Activated naive CD8-positive, alpha-beta T cell treated with anti-CD3 and anti-CD28 coated beads for 36 hours (primary cell): ENCODE measurements at places on chromosomes 12 and 14. TPM values are rescaled to one million over a fixed set of nuclear protein-coding genes. Genes with fewer than 3 reads are reported as not detected.
A peak's percentile ranks its signal among the peaks of the same experiment; 100 is the strongest.

GRCh38 chr12:124917841-124918621 lies 3.6 kb upstream of the UBC start:
- H3K36me3 ChIP-seq: peaks cover 31% of the 10 kb centered on the region
- H3K4me1 ChIP-seq: peaks cover 77% of the 10 kb centered on the region
- no peak for DNase-seq
- peak overlapping the region; percentile 95 for H3K27ac ChIP-seq

DNA sequence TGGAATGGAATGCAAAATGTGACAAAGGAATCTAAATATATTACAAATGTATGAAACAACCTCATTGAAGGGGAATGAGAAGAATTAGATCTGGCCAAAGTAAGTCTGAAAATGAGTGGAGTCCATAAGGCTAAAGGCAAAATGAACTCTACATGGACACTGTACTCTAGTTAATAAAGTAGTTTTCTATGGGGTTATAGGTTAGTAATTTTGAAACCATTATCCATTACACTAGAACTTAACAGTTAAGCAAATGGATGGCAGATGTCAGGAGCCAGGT lies 222.1 kb downstream of the NUAK1 start:
- H3K27me3 ChIP-seq: peaks cover 4% of the 10 kb centered on the region
- H3K27ac ChIP-seq: no peak overlapping the region
- DNase-seq: no peak
- no peaks in the 10 kb centered on the region for H3K4me1 ChIP-seq
- H3K36me3 ChIP-seq: no peaks in the 10 kb centered on the region

DNA sequence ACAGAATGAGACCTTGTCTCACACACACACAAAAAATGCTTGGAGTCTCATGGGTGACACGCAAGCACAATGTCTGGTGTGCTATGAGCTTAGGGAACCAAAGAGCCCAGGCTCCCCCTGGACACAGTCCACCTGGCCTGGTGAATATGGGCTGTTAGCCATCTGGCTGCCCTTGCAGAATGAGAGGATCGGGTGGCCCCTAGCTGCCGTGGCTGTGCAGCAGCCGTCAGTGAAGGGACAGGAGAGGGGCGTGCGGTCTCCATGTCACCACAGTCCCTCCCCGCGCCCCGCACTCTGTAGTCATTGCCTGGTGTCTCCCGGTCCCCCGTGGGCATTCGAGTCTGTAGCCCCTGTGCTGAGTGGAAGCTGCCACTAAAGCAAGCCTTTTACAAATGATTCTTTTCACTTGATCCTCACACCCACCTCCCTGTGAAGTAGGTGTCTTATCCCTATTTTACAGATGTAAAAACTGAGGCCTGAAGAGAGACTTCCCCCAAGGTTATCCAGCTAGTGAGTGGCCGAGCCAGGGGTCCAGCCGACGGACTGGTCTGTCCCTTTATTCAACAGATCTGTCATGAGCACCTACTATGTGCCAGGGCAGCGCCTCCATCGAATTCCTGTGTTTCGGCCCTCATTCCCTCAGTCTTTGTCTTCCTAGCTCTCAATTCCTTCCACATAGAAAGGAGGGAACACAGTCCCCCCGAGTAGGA lies 18.8 kb downstream of the MVK start:
- no peak overlapping the region for H3K27ac ChIP-seq
- H3K4me3 ChIP-seq: no peak overlapping the region
- H3K27me3 ChIP-seq: no peaks in the 10 kb centered on the region
- H3K4me1 ChIP-seq: peaks cover 18% of the 10 kb centered on the region
- peaks cover 2% of the 10 kb centered on the region for H3K36me3 ChIP-seq

DNA sequence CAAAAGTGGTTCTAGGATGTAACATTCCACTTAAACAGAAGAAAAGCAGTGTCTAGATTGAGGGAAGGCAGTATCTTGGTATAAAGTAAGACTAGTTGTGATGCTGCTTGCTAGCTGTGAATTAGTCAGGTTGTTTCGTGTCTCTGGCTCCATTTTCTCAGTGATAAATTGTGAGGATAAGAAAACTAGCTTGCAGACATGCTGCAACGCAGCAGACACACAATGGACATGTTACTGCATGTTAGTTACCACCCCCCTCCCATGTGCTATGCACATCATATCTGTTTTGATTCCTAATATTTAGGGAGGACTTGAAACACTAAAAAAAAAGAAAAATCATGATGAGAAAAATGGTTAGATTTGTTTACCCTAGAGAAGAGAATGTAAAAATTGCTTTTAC lies 2.9 kb downstream of the CCNK start:
- H3K4me3 ChIP-seq: no peak overlapping the region
- peaks cover 52% of the 10 kb centered on the region for H3K4me1 ChIP-seq
- no peaks in the 10 kb centered on the region for H3K27me3 ChIP-seq

- no peak overlapping the region for H3K4me3 ChIP-seq
- no peak overlapping the region for H3K27ac ChIP-seq
- H3K27me3 ChIP-seq: peaks cover 8% of the 10 kb centered on the region
- H3K4me1 ChIP-seq: peaks cover 15% of the 10 kb centered on the region
- no peak for DNase-seq
Measured at GRCh38 chr12:94073441-94074051, 74.8 kb upstream of the PLXNC1 start.

DNA sequence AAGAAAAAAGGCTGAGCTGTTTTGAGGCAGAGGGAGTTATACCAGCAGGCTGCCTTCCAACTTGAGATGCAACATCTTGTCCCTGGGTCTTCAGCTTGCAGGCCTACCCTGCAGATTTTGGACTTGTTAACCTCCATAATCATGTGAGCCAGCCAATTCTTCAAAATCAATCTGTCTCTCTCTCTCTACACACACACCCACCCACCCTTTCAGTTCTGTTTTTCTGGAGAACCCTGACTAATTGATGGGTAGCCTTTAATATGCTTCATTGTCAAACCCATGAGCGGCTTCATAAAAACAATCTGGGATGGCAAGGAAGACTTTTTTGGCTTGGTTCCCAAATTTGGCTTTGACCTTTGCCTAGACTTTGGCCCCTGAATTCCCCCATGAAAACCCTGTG lies 113.9 kb downstream of the TMX1 start:
- DNase-seq: no peak
- H3K4me1 ChIP-seq: no peaks in the 10 kb centered on the region

DNA sequence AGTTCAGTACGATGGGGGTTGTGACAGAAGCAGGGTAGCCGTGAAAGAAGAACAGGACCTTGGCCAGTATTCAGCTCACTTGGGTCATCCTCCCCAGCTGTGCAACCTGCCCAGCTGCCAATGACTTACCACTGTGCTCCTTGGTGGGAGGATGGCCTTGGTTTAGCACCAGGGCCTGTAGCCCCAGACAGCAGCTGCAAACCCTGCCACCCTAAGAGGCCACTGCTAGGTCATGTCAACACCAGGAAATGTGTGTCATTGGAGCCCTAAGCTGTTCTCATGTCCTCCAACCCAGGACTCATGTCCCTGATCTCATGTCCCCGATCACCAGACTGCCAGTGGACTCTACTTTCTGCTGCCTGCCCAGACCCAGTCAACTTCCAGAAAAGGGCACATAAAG lies 3.0 kb upstream of the CRACR2A start:
- H3K4me1 ChIP-seq: peaks cover 30% of the 10 kb centered on the region
- H3K4me3 ChIP-seq: no peak overlapping the region
- no peak for DNase-seq
- H3K27me3 ChIP-seq: no peaks in the 10 kb centered on the region

ABCD2 gene
- 3.6 TPM for total RNA-seq

DNA sequence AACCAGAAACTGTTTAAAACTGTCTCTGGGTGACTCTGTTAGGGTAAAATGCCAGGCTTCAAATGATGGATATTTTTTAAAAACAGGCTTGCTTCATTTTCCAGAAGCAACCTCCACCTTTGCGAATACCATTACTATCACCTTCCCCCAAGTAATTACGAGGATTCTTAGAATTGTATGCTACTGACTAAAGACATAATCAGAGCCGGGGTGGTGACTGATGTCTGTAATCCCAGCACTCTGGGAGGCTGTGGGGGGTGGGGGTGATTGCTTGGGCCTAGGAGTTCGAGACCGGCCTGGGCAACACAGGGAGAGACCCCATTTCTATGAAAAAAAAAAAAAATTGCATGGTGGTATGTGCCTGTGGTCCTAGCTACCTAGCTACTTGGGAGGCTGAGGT lies 38.3 kb downstream of the FGD6 start:
- no peak overlapping the region for H3K27ac ChIP-seq
- H3K36me3 ChIP-seq: no peaks in the 10 kb centered on the region
- no peak overlapping the region for H3K4me3 ChIP-seq
- H3K27me3 ChIP-seq: no peaks in the 10 kb centered on the region

- H3K4me3 ChIP-seq: no peak overlapping the region
- H3K4me1 ChIP-seq: peaks cover 7% of the 10 kb centered on the region
- peaks cover 1% of the 10 kb centered on the region for H3K27me3 ChIP-seq
- DNase-seq: no peak
- H3K27ac ChIP-seq: no peak overlapping the region
Measured at GRCh38 chr14:55121628-55122439, 7.2 kb upstream of the LGALS3 start.

DNA sequence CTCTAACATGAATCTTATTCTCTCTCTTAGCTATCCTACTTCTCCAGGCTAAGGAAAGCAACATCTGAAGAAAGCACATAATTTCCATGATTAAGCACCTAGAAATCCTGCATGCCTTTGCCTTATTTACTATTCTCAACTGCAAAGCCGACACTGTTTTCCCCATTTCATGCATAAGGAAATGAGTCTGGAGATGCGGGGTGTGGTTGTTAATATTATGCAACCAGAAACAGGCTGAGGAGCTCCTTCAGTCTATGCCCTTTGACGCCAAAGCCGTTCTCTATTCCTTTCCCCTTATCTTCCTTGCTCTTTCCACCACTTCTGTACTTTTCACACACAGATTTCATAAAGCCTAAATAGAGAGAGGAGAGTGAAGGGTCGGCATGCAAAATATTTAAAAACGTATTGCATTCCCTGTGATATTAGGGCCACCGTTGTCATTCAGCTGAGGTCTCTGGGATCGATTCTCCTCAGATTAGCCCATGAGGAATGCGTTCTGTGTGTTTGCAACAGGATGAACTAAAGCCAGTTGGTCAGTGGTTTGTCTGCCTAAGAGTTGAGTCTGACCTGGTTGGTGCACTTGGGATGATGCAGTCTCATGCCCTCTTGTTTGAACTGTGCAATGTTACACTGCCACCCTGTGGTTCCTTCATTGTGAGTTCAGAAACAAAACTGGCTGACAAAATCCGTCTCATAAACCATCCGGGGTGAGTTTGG lies 53.1 kb upstream of the PLEKHG7 start:
- no peaks in the 10 kb centered on the region for H3K36me3 ChIP-seq
- H3K27me3 ChIP-seq: peaks cover 3% of the 10 kb centered on the region
- peak; percentile 22 for DNase-seq
- no peak overlapping the region for H3K27ac ChIP-seq
- H3K4me3 ChIP-seq: no peak overlapping the region

DNA sequence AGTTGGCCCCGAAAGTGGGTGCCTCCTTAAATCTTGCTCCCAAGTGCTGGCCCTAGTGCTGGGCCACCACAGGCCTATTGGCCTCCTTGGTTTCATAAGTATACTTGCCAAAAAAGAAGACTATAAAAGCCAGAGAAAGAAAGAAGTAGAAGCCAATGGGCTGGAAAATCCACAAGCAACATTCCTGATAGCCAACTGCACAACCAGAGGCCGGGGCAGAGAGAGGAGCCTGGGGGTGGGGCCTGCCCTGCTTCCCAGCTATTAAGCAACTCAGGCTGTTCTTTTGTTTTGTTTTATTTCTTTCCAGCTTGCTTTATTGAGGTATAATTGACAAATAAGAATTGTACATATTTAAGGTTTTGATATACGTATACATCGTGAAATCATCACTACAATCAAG lies 177.2 kb upstream of the NTF3 start:
- H3K27ac ChIP-seq: no peak overlapping the region
- no peak overlapping the region for H3K4me3 ChIP-seq
- DNase-seq: no peak
- H3K4me1 ChIP-seq: no peaks in the 10 kb centered on the region

DNA sequence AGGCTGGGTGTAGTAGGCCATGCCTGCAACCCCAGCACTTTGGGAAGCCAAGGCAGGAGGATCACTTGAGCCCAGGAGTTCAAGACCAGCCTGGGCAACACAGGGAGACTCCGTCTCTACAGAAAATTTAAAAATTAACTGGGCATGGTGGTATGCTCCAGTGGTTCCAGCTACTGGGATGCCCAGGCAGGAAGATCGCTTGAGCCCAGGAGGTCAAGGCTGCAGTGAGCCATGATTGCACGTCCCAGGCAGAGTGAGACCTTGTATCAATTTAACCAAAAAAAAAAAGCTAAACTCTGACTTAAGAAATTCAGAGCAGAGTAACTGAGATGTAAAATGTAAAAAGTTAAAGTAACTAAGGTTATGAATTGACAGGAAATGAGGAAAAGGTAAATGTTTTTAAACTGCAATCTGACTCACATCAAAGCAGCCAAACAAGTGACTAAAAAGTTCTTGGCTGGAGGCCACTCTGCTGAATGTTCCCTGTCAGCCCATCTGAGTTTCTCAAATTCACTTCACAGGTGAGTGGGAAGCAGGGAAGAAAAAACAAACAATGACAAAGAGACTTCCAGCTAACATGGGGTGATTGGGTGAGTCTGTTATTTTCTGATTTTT lies 21.3 kb downstream of the PRKD1 start:
- H3K27me3 ChIP-seq: no peaks in the 10 kb centered on the region
- no peak for DNase-seq
- H3K36me3 ChIP-seq: no peaks in the 10 kb centered on the region

DNA sequence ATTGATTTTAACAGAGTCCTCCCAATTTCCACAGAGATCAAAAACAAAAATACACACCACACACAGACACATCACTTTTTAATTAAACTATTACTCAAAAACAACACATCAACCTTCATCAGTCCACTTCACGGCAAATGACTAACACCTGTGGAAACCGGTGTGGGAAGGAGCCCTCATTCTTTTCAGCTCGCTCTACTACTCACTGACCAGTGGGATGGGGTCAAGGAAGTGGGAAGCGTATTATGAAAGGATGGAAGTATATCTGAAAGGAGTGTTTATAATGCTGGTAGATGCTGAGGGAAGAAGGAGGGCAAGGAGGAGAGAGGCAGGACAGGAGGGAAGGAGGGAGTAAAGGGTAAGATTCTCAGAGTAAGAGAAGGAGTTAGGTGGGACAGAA lies 156.5 kb downstream of the EPS8 start:
- no peak for DNase-seq
- peaks cover 3% of the 10 kb centered on the region for H3K4me1 ChIP-seq
- peaks cover 3% of the 10 kb centered on the region for H3K27me3 ChIP-seq
- H3K36me3 ChIP-seq: no peaks in the 10 kb centered on the region
- no peak overlapping the region for H3K4me3 ChIP-seq

DNA sequence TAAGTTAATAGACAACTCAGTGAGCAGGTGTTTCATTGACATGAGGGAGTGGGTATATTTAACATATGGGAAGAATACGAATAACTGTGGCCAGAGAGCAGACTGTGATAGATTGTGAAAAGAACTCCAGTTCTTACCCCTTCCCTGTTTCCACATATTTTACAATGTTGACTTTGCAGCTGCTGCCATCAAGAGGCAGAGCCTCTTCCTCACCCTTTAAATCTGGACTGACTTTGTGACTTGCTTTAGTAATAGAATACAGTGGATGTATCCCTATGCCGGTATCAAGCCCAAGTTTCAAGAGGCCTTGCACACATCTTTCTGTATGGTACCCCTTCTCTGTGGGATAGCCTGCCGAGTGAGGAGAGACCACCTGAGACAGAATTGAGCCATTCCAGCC lies 356.7 kb downstream of the ETNK1 start:
- H3K36me3 ChIP-seq: no peaks in the 10 kb centered on the region
- no peak overlapping the region for H3K27ac ChIP-seq
- no peak for DNase-seq
- no peaks in the 10 kb centered on the region for H3K27me3 ChIP-seq

AKAP3 gene
- total RNA-seq: 2.7 TPM

GRCh38 chr14:94638961-94639817 lies 27.0 kb downstream of the SERPINA3 start:
- DNase-seq: no peak
- no peak overlapping the region for H3K4me3 ChIP-seq
- H3K4me1 ChIP-seq: no peaks in the 10 kb centered on the region
- no peak overlapping the region for H3K27ac ChIP-seq
